ENCODE measurements at places on chromosomes 6 and 20.

- DNase-seq, result no peak
Measured at GRCh38 chr6:854406-855118, 161.6 kb upstream of the EXOC2 start.

DNA sequence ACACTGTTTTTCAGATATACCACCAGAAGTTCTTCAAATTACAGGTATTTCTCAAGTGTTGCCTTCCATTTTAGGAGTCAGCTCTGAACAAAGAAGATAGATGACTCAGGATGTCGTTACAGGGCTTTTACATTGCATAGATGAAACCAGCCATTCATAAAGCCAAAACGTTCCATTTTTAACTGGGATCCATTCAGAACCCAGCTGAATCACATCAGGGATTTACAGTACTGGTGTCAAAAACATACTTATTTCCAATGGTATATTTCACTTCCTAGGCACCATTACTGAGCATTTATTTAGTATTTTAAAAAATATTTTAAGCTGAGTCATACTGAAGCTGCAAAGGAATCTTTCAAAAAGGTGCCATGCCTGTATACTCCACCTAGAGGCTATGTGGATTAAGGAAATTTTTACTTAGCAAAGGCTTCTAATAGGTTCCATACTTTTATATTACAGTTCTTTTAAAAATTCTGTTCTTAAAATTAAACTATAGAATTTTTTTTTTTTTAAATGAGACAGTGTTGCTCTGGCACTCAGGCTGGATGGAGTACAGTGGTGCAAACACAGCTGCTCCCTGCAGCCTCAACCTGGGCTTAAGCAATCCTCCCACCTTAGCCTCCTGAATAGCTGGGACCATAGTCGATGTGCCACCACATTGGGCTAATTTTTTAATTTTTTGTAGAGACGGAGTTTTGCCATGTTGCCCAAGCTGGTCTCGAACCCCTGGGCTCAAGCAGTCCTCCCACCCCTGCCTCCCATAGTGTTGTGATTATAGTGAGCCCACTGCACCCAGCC lies 2.6 kb downstream of the ASF1A start:
- peak; percentile 64 for DNase-seq

DNA sequence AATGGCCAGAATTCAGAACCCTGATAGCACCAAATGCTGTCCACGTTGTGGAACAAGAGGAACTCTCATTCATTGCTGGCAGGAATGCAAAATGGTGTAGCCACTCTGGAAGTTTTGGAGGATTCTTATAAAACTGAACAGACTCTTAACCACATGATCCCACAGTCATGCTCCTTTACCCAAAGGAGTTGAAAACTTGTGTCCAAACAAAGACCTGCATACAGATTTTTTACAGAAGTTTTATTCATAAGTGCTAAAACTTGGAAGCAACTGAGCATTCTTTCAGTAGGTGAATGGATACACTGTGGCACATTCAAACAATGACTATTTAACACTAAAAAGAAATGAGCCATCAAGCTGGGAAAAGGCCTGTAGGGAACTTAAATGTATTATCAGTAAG lies 32.5 kb downstream of the PREP start:
- no peak for DNase-seq

DNA sequence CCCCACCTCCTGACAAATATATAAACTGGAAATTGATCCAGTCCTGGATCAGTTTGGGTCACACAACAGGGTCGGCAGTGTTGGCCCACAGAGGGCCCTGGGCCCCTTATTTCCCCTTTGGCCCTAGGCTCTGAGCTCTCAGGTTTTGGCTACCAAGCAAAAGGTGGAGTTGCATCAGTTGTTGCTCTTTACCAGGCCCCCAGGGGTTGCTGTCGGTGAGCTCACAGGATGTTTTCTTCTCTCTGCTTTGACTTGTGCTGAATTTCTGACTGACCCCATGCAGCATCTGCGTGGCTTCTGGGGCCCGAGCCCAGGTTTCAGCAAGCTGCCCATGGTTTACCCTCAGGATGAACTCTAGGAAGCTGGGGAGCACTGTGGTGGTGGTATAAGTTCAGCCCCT lies 44.6 kb downstream of the PPARD start:
- DNase-seq, result no peak

GRCh38 chr20:52405986-52406385 lies 214.4 kb upstream of the ZFP64 start:
- DNase-seq, result no peak

GRCh38 chr6:127775371-127775770 lies 125.5 kb downstream of the THEMIS start:
- DNase-seq, result no peak

DNA sequence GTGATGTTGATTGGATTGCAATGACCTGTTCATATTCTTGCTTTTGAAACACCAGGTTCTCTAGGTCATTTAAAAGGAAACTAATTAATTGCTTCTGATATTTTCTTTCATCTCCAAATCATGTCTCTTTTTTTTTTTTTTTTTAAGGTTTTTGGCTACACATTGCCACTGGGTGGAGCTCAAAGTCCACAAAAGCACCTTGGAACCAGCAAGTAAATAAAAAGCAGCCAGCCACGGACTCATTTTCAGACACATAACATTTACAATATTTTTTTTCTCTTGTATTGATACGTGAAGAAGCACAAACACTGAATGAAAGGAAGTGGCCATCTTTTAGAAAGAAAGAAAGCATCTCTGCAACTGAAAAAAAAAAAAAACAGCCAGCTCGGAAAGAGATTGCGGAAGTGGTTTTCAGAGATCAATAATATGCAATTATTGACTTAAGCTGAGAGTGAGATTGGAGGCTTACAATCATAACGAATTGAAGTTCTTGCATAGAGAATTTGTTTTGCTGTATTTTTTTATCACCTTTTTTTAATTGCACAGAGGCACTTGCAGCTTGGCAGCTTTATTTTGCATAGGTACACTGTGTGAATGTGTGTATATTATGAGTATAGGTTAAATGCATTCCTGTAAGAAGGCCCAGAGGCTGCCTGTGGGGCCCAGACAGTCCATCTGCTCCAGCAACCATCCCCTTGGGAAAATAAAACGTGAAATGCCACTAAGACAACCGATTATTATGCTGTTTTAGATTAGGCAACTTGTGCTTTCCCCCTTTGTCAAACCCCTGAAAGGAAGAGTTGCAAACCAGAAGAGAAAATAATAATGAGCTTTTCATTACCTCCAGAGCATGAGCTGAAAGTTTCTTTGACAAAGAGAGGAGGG lies 28.2 kb downstream of the CGA start:
- peak; percentile 11 for DNase-seq

DNA sequence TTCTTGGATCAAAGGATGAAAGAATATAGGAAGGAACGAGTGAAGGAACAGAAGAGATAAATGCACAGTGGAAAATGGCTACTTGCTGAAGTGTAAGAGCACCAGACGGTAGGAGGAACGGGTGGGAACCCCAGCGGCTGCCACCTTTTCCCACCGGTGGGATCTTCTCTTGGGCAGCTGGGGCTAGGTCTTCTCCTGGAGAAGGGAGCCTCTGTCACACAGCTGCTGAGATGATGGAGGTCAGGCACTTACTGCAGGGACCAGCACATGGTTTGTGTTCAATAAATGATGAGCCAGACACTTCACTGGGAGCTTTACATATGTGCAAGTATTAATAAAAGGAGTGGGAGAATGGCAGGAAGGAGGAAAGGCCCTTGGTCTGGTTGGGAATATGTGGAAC lies 123.7 kb downstream of the AGPAT4 start:
- DNase-seq, result no peak

GRCh38 chr6:137269347-137269746 lies 50.2 kb upstream of the IFNGR1 start:
- no peak for DNase-seq

GRCh38 chr6:80437221-80437620 lies 330.8 kb downstream of the BCKDHB start:
- no peak for DNase-seq

DNA sequence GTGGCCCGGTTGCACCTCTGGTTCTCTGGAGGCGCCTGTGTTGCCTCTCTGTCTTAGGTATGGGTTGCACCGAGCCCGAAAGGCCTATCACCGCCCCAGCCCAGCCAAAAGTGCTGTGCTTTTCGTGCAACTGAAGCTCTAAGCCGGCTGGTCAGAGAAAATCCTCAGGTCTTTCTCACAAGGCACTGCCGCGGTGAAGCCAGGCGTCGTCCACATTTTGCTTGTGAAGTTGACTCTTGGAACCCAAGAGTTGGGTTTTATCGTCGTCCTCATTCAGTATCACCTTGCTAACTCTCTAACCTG lies 726 bp upstream of the EMILIN3 start:
- no peak for DNase-seq

Data from HS-27A (cell line).